ENCODE measurements at places on chromosomes 11 and 22.

DNA sequence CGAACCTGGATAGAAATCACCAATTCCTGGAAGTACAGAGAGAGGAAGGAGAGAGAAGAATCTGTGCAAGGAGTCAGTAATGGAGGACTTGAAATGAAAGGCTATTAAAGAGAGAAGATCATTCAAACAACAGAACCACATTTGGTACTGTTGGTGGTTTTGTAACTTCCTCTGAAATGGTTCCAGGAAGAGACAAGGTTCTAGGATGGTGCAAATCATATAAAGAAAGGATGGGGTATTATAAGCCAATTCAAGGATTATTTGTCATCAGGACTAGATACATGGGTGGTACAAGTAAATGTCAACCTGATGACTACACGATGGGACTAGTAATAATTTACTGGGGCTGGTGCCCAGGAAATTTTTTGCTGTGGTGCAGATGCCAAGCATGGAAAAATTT, 28.9 kb upstream of the TMA7B start:
- no peak for DNase-seq

DNA sequence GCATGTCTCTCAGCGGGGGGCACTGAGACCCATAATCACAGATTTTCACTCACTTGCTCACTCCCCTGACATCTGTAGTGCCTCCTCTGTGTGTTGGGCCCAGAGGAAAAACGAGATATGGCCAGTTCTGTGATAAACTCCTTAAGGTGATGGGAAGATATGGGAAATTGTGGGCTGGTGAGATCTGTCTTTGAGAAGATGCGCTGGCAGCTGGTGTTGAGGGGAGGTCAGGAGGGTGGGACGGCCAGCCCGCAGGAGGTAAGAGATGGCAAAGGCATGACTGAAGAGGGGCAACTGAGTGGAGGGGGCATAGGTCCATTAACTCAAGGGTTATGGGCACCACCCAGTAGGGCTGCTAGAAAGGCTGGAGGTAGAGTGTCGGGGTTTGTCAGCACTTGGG, 60.1 kb upstream of the CLTCL1 start:
- no peak for DNase-seq

GRCh38 chr11:131978351-131978750, 607.9 kb downstream of the NTM start:
- no peak for DNase-seq

DNA sequence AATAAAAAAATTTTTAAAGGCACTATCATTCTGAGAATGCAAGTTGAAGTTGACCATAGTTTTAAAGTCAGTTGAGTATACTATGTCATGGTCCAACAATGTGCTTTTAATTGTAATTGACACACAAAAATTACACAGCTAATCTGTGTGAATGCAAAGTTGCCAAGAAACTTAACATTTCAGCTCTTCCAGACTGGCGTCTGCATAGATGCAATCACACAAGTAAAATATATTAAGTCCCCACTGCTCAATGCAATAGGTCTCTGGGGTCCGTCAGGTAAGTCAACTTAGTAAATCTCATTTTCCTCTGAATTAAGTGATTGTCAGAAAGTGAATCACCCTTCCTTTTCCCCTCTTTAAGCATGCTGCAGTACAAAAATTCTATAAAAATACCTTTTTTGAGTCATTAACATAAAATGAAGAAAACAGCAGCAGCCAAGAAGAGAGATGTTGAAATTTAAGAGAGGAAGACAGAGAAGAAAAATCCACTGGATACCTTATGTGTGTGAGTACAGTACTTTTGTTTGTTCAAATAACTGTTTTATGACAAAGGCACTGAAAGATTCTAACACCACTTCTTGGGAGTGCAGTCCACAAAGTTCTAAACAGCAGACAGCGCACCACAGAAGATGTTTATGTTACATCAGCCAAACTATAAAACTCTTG, 5.1 kb downstream of the FZD4 start:
- no peak for DNase-seq

DNA sequence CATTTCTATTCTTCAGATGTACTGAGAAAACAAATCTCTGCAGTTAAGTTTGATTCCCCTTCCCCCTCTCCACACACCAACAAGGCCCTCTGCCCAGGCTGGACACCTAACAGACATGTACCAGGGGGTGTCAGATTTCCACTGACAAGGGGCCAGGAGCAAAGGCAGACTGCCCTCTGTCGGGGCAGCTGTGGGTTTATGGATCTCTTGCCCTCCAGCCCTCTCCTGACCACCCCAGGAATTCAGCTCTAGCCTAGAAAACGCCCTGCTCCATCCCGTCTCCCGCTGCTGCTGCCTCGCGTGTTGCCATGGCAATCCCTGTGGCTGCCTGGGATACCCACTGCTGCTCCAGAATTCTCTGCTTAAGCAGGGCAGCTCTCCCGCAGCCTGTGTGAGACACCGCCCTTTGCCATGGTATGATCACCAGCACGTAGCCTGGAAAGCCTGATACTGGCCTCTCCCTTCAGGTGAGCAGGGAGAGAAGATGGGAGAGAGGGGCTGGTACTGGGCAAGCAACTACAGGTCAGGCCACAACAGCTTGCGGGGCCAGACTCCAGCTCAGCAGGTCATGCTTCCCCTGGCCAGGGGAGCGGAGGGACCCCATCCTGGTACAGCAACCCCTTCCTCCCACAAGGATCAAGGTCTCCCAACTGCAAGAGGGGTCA, 41.6 kb downstream of the BUD13 start:
- no peak for DNase-seq

- DNase-seq: no peak
Observed at GRCh38 chr22:20642668-20643179, 131.2 kb upstream of the SERPIND1 start.

DNA sequence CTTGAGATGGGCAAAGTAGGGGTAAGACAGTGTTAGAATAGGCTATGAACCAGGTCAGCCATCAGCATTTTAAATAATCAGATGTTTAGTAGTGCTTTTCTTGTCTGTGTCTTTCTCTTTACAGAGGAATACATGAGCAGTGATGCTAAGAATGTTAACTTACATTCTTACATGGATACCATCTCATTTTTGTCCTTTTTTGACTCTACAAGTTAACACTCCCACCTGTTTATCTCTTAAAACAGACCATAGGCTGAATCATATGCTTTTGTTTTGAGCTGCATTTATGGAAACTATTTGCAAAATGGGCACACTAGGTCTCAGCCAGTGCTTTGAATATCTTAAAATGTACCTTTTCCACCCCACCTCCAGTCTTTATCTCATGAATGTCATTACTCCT, 25.6 kb upstream of the ADSL start:
- DNase-seq: no peak

GRCh38 chr11:28049338-28050216, 58.4 kb downstream of the KIF18A start:
- no peak for DNase-seq

- no peak for DNase-seq
Observed at GRCh38 chr11:65535102-65535501, 10.2 kb downstream of the SCYL1 start.

DNA sequence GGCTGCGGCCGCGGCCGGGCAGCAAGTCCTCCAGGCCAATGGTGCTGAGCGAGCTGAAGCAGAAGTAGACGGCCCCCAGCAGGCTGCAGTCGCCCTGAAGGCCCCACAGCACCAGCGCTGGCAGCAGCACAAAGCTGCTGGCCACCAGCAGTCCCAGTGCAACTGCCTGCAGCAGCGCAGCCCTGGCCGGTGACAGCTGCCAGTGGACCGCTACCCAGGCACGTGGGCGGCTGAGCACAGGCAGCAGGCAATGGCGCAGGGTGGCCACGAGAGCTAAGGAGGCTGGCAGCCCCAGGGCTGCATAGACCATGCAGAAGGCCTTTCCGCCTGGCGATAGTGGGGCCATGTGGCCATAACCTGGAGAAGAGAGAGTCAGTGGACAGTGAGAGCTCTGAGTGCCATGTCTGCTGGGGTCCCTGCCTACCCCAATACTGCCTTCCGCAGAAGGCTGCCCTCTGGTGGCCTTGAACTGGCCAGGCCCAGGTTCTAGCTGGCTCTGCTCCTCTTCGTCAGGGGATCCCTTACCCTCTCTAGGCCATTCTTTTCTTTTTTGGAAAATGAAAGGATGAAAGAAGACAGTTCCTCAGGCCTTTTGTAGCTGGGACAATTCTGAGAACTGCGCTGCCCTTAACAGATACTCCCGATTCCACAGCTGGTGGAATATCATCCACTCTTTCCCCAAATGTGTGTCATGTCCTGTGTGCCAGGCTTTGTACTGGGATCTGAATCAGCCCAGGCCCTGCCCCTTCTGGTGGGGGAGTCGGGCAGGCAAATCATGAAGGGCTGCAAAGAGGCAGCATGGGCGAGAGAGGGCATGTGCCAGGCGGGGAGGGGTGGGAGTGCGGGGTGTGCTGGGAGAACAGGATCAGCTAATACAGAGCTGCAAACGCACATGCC, 1.8 kb downstream of the KCNK7 start:
- no peak for DNase-seq

DNA sequence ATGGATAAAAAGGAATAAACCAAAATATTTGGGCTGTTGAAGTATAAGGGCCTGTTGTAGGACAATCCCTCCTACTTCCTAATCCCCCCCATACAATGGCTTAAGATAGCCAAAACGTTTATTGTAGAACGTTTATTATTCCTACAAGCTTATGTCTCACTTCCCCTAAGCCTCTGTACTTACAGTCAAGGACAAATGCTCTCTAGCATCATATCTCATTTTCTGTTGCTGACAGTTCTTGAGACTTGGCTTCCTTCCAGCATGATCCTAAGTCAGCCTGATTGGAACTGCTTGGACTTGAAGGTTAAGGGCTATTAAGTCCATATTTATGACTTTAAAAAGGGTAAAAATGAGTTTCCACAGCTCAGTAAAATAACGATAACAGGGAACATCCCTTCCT, 8.8 kb downstream of the MISFA start:
- no peak for DNase-seq

DNA sequence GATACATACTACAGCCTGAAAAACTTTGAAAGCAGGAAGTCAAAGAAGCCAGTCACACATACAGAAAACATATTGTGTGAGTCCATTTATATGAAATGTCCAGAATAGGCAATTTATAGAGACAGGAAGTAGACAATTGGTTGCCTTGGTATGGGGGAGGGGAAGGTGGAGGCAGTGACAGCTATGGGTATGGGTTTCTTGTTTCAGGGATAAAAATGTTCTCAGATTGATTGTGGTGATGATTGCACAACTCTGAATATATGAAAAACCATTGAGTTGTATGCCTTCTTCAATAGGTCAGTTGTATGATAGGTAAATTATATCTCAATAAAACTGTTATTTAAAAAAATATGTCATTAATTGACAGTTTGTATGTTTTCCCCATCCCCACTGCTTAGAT, 137.6 kb downstream of the SNX19 start:
- DNase-seq: no peak

DNA sequence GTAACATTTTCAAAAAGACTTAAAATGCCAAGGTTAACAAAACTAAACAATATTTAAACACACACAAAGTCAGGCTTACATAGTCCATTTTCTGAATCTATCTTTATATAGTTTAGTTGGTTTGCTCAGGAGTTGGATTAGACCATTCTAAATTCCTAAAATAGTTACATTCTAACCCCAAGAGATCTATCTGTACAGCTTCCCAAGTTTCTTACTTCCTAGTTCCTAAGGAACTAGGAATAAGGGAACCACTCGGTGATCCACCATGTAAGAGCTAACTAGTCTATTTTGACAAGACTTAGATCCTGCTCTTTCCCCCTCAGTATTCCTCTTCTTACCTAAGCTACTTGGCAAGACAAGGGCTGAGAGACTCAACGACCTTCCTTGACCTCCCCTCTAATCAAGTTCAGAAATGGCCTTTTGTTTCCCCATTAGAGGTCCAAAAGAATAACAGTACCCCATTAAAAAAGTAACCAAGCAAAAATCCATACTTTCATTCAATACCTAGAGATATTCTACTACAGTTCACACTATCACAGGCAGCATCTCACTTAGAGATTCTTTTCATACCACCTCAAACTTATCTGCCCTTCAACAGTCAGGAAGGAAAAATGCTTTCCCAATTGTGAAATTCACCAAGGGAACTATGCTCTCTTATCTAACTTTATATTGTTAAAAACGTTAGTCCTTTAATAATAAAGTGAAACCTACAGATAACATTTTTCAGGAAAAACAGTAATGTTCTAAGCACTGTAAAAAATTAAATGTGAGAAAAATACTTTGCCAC, 253.1 kb downstream of the TTC28 start:
- no peak for DNase-seq

DNA sequence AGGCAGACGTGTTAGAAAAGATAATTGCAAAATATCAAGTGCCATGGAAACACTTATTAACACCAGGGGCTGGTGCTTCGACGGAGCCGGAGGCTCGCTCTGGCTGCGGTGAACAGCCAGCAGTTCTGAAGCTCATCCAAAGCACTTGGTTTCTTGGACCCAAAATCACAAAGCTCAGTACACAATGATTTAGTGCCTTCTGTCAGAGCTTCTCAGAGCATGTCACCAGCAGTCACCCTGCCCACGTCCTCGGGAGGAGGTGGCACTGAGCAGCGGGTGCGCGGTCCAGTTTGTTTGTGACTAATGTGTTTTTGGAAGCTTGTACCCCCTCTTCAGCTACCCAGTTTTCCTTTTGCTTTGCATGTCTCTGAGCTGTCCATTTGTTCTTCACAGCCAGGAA, 58.7 kb upstream of the KIRREL3 start:
- no peak for DNase-seq

GRCh38 chr11:86511086-86511551, 136.4 kb downstream of the CCDC81 start:
- DNase-seq: no peak

- DNase-seq: no peak
Observed at GRCh38 chr11:3009481-3009880, 17.4 kb upstream of the NAP1L4 start.

DNA sequence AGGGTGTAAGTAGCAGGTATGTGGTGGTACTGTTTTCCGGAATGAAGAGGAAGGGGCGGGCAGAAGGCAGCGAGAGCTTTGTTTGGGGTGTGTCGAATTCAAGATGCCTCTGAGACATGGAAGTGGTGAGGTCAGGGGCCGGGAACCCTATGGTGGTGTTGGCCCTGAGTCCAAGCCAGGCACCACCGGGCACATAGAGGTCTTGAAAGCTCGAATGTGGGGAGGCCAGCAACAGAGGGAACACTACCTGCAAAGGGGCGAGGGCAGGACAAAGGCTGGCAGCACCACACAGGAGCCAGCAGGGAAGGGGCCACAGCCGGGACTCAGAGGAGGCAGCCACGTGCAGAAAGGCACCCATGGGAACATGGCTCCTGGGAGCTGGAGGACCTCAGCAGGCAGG, 57.8 kb downstream of the CDKN1C start:
- no peak for DNase-seq

- DNase-seq: no peak
Observed at GRCh38 chr11:108672113-108672512, 7.2 kb downstream of the DDX10 start.

Data from activated CD8-positive, alpha-beta memory T cell treated with anti-CD3 and anti-CD28 coated beads for 1 hour (primary cell).